Activated T-helper 17 cell treated with anti-CD3 and anti-CD28 coated beads, Interleukin-2, amount 50 U/mL, for 72 hours (primary cell): ENCODE measurements at places on chromosomes 3 and 15. TPM values are rescaled to one million over a fixed set of nuclear protein-coding genes. Genes with fewer than 3 reads are reported as not detected.

The GUCA1C gene
- not detected for total RNA-seq

The TP53BP1 gene
- 30.9 TPM for total RNA-seq

The ABTB1 gene
- total RNA-seq = 16.1 TPM

The EPHA6 gene
- not detected for total RNA-seq

The PPIP5K1 gene
- 20.2 TPM for total RNA-seq

DNA sequence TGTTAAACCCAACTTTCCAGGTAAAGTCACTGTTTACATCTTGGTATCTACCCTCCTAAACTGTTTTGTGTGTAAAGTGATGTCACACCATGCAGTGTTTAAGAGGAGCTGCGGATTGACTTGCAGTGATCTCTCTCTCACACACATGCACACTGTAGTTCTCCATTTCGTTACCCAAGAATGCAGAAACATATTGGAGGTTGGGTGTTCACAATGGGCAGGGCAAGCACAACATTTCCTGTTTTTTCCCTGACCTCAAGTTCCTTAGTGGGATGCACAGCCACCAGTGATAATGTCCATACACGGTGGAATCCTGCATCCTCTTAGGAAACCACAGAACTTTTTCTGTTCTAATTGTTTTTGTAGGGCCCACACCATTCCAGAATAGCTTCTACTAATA is 85.3 kb upstream of the CFAP20DC start:
- ATAC-seq = no peak

GRCh38 chr3:190424478-190425439 is 24.9 kb downstream of the TMEM207 start:
- ATAC-seq = peak; percentile 50

- no peak for ATAC-seq
Observed at GRCh38 chr15:27330326-27330725, 359.3 kb downstream of the GABRG3 start.

- no peak for ATAC-seq
Observed at GRCh38 chr3:154081305-154081704, 39.9 kb upstream of the ARHGEF26 start.

DNA sequence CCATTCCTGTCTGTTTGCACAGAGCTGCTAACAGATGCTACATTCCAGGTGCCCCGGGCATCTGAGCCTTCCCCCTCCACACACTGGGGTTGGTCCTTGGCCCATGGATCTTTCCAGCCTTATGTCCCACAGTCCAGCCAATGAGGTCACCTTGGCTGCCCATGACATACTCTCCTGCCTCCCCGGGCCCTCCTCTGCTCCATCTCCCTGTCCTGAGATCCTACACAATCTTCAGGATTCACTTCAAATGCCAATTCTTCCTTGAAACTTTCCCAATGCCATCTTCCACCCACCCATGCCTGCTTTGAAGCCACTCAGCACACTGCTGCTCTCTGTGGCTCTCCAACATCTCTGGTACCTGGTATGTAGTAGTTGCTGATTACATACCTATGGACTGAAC is 4.3 kb downstream of the CHRNA3 start:
- ATAC-seq = no peak
